Effector CD4-positive, alpha-beta T cell (primary cell): ENCODE measurements at places on chromosomes 7 and 10.
A peak's percentile ranks its signal among the peaks of the same experiment; 100 is the strongest.

- DNase-seq: no peak
These were observed 152.0 kb downstream of the SVIL start for GRCh38 chr10:29482591-29483431.

- no peak for DNase-seq
These were observed 3.0 kb downstream of the CALU start for GRCh38 chr7:128742206-128742605.

DNA sequence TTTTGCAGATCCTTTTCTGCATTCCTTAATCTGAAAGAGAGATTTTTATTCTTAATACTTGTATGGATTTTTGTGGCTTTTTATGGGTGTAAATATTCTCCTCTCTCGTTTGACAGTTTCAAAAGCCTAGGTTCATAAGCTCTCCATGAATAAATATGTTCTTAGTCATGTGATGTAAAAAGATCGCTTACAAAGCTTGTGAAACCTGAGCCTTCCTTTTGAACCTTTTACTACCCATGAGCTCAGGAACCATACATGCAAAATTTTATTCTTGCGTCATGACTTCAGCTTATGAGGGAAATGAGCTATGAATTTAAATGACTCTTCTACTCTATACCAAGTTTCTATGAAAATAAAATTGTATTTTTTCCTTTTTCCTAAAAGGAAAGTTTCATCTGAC is 98.7 kb downstream of the POLL start:
- no peak for DNase-seq

- DNase-seq: no peak
These were observed 39.8 kb downstream of the GBF1 start for GRCh38 chr10:102285133-102285532.

DNA sequence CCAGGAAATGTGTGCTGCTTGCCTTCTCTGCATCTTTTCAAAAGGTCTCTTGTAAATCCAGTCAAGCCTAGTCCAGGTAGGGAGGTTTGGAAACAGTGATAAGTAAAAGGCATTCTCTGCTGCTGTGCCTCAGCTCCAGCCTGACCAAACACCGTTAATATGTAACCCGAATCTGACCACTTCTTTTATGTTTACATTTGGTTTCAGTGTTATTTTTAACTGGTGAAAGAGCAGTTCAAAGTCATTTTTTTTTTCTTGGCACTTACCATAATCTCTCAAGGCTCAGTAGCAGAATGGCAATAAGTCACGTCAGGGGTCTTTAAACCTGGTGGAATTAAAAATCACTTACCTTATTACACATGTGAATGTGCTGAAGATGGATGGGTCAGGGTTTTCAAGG is 216.8 kb downstream of the PTEN start:
- no peak for DNase-seq

DNA sequence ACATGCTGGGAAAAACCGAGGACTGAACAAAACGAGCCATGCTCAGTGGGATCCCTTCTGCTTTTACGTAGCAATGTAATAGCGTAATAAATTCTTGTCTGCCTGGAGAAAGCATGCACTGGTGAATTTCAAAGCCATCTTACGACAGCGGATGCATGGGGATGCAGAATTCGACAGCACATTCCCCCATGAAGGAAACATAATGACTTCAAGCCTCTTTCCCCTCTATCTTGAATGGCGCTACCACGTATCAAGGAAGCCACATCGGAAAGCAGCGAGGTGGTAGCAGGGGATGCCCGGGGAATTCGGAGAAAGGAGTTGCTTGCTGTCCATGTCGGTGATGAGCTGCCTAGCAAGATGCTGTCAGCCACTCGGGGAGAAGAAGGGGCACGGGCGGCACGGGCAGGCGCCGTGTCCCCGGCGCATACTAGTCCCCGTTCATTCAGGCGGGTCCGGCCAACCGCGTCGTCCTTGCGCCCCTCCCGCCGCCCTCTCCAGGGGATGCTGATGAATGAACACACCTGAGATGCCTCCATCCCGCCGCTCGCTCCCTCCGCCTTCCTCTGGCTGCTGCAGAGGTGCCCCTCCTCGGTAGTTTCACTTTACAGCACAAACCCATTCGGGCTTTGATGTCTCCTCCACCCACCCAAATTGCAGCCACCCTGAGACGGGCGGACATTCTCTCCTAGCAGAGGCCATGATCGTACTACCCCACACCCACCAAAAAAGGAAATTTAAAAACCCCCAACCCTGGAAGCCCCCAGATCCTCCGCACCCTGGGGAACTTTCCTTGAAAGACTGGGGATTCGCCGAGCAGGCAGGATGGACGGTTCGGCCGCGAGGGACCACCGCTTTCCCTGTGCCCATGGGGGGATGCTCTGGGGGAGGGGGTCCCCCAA is 644 bp downstream of the SORBS1 start:
- DNase-seq: peak; percentile 38

- DNase-seq: no peak
These were observed 1.1 kb downstream of the NDUFB2 start for GRCh38 chr7:140697447-140698143.

DNA sequence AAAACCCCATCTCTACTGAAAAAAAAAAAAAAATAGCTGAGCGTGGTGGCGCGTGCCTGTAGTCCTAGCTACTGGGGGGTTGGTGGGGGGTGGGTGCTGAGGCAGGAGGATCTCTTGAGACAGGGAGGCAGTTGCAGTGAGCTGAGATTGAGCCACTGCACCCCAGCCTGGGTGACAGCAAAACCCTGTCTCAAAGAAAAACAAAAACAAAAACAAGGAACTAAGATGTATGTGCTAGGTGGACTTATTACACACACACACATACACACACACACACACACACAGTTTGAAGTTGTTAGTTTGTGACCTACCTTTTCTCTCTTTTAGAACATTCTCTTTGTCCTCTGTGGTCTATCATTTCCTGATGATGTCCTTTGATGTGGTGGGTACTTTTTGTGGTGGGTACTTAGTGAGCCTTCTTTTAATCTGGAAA is 53.5 kb downstream of the EXOC6 start:
- peak; percentile 13 for DNase-seq
